ENCODE measurements at places on chromosomes 12 and 14. TPM values are rescaled to one million over a fixed set of nuclear protein-coding genes. Genes with fewer than 3 reads are reported as not detected.

GRCh38 chr14:58104808-58105207 is 47.2 kb downstream of the ARMH4 start:
- DNase-seq: no peak
- H3K27ac ChIP-seq: no peak overlapping the region
- H3K36me3 ChIP-seq: no peaks in the 10 kb centered on the region
- H3K4me1 ChIP-seq: no peaks in the 10 kb centered on the region
- H3K27me3 ChIP-seq: no peaks in the 10 kb centered on the region
- H3K4me3 ChIP-seq: no peak overlapping the region

MYBPC1 gene
- total RNA-seq: not detected

DNA sequence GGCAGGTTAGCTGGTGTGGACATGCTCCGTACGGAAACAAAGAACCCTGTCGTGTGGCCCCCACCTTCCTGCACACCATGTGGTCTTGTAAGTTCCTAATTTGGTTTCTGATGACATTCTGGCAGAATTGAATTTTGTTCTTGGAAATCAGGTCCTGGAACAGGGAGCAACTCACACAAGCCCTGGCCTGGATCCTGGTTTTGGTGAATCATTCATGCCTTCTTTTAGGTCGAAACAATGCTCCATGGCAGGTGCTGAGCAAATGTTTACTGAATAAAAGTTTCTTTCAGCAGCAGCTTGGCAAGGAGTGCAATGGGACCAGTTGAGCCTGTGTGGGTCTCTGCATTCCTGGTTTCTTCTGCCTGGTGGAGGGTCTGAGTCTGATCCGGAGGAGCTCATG is 978.4 kb downstream of the BCL11B start:
- no peaks in the 10 kb centered on the region for H3K4me1 ChIP-seq
- H3K4me3 ChIP-seq: no peak overlapping the region
- H3K27ac ChIP-seq: no peak overlapping the region
- no peaks in the 10 kb centered on the region for H3K27me3 ChIP-seq
- DNase-seq: no peak

DNA sequence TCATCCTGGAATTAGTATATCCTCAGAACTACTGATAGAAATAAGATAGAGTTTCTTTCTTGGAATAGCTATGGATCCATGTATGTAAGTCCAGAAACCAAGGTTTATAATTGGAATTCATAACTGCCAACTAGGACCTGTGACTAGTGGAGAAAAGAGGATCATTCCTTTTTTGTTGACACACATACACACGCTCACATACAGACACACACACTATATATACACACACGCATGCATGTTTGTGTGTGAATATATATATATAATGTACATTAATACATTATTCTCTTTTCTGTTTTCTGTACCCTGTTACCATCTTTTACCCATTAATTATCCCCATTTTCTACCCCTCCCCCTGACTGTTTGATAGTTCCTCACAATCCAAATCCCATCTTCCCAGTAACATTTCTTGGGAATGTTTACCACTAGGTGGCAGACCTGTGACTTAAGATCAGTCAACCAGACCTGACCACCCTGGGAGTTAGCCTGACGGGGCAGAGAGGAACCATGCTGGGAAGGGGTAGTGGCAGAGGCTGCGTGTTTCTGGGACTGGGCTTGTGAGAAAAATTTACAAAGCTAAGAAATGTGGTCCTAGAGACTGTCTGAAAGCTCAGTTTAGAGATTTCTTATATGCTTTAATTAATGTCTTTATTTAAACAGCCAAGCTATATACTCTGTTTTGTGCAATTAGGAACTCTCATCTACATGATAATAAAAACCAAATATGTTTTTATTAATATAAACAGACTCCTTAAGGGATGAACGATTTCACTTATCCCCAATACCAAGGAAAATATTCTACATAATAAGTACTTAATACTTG is 308.0 kb downstream of the PPFIA2 start:
- no peaks in the 10 kb centered on the region for H3K36me3 ChIP-seq
- DNase-seq: no peak
- H3K4me1 ChIP-seq: no peaks in the 10 kb centered on the region
- H3K27me3 ChIP-seq: no peaks in the 10 kb centered on the region
- no peak overlapping the region for H3K4me3 ChIP-seq
- H3K27ac ChIP-seq: no peak overlapping the region

SIX6 gene
- not detected for total RNA-seq

DNA sequence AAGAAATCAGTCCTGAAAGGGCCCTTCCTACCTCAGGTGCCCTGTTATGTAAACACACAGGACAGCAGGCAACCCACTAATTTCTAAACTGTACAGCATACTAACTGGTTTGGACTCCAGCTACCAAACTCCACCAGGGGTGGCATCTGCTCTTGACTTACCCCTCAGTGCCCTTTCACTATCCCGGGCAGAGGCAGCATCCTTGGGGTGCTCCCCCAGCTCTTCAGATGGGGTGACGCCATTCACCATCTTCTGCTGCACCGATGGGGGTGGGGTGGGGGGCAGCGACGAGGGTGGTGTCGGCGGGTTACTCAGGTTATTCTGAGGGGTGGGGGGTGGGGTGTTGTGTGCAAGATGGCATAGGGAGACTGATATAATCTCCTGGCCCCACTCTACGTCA is 11.5 kb upstream of the PRKAG1 start:
- H3K36me3 ChIP-seq: peaks cover 98% of the 10 kb centered on the region
- H3K27me3 ChIP-seq: no peaks in the 10 kb centered on the region
- DNase-seq: no peak
- H3K27ac ChIP-seq: no peak overlapping the region

ETFBKMT gene
- total RNA-seq: 4.0 TPM

CPNE6 gene
- not detected for total RNA-seq

- no peaks in the 10 kb centered on the region for H3K36me3 ChIP-seq
- no peak for DNase-seq
- H3K4me1 ChIP-seq: no peaks in the 10 kb centered on the region
- H3K4me3 ChIP-seq: no peak overlapping the region
Observed at GRCh38 chr12:45186762-45187161, 29.1 kb upstream of the ANO6 start.

DNA sequence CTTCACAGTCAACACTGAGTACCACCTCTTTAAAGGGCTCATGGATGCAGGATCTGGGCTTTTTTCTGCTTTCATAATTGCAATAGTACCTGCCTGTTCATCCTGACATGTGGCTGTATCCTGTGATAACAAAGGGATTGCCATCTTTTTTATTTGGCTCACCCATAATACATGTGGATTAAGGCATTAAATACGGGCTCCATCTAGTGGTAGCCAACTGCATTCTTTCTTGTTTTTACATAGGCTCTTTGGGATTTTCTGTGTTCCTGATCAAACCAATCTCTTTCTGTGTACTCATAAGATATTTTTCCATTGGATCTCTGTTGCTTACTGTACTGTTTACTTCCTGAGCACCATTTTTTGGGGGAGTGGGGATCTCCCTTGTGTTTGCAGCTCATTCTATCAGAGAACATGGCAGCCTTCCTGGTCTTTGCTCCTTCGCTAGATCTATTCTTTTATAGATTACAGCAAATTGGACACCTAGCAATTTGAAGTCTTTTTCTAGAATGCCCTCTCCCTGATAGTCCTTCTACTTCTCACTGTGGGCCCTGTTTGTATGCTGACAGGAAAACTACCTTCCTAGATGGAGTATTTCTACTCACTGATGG is 723.4 kb upstream of the MDGA2 start:
- no peaks in the 10 kb centered on the region for H3K27me3 ChIP-seq
- no peak overlapping the region for H3K4me3 ChIP-seq
- DNase-seq: no peak
- H3K27ac ChIP-seq: no peak overlapping the region
- no peaks in the 10 kb centered on the region for H3K4me1 ChIP-seq

SAMD4A gene
- total RNA-seq: 30.6 TPM

- DNase-seq: no peak
- H3K27me3 ChIP-seq: no peaks in the 10 kb centered on the region
- H3K4me3 ChIP-seq: no peak overlapping the region
- H3K36me3 ChIP-seq: peaks cover 10% of the 10 kb centered on the region
Observed at GRCh38 chr14:99931308-99931707, 133.9 kb upstream of the EVL start.

ADAM21 gene
- total RNA-seq: 0.24 TPM

DNA sequence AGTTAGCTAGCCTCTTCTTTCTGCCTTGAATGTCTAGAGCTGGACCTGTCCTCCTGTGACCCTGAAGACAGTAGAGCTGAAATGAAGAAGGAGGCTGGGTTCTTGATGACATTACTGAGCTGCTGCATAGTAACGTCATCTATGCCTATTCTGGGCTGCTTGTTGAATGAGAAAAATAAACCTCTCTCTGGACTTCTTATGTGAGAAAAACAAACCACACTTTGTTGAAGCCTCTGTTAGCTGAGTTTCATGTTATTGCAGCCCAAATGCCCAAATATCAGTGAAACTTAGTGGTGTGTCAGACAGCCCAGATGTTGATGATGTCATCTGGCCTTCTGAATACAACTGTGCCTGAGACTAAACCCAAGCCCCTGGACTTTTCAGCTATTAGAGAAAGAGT is 67.0 kb upstream of the MAX start:
- H3K4me3 ChIP-seq: no peak overlapping the region
- DNase-seq: no peak
- no peaks in the 10 kb centered on the region for H3K36me3 ChIP-seq
- no peak overlapping the region for H3K27ac ChIP-seq
- H3K27me3 ChIP-seq: peaks cover 9% of the 10 kb centered on the region

- no peaks in the 10 kb centered on the region for H3K27me3 ChIP-seq
- no peak overlapping the region for H3K27ac ChIP-seq
- peaks cover 9% of the 10 kb centered on the region for H3K4me1 ChIP-seq
- DNase-seq: no peak
- no peaks in the 10 kb centered on the region for H3K36me3 ChIP-seq
Observed at GRCh38 chr14:36067428-36068187, 108.9 kb downstream of the PTCSC3 start.

DLGAP5 gene
- 0.97 TPM for total RNA-seq

All from lower lobe of right lung (tissue), 2 donors.